Gastrocnemius medialis (tissue), 4 donors: ENCODE measurements at places on chromosomes 3 and 15. TPM values are rescaled to one million over a fixed set of nuclear protein-coding genes. Genes with fewer than 3 reads are reported as not detected.

MOBP gene
- not detected for total RNA-seq

AKAP13 gene
- total RNA-seq = 127 TPM

CHRNA7 gene
- 0.65 TPM for total RNA-seq

FETUB gene
- total RNA-seq = not detected

PLA2G4E gene
- not detected for total RNA-seq
